ENCODE measurements at places on chromosomes 2 and 18.

DNA sequence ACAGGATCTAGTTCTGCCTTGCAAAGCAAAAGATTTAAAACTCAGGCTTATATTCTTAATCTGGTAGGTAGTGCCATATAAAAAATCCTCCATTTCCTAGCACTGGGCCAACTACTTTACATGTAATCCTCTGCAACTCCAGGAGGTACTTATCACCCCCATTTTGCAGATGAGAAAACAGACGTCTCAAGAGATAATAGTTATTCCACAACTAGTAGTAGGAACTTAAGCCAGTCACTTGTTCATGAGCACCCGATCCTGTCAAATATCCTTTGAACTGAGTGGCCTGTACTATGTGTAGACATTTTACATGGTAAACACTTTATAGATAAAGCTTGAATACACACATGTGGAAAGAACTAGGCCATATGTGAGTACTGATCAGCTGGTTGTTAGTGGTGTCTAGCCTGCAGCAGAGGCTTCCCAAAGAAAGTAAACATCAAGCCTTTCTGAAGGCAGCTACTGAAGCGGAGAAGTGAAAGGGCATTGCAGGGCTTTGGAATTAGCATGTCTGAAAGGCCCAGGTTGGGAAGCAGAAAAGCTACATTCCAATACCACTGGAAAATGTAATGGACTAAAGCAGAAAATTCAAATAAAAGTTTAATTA is 48.0 kb downstream of the NAB1 start:
- no peak for DNase-seq

DNA sequence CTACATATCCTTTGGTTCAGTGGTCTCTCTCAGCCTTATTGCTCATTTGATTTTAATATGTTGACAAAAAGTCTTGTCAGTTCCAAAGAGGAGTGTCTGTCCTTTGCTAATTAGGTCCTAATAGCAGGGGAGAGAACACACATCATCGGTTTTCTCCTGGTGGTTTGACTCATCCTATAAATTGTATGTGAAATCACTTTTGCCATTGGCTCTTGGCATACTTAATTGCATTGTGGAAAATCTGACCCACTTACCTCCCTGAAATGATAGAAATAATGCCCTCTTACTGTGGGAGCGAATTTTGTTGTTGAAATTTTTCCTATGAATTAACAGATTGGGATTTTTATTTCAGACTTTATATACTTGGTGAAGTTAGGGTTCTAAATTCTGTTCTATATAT is 58.3 kb downstream of the MTCL1 start:
- DNase-seq = no peak

- DNase-seq = no peak
Measured at GRCh38 chr2:102487761-102488462, 14.9 kb downstream of the SLC9A4 start.

GRCh38 chr2:210562502-210563080 is 6.2 kb downstream of the CPS1 start:
- no peak for DNase-seq

DNA sequence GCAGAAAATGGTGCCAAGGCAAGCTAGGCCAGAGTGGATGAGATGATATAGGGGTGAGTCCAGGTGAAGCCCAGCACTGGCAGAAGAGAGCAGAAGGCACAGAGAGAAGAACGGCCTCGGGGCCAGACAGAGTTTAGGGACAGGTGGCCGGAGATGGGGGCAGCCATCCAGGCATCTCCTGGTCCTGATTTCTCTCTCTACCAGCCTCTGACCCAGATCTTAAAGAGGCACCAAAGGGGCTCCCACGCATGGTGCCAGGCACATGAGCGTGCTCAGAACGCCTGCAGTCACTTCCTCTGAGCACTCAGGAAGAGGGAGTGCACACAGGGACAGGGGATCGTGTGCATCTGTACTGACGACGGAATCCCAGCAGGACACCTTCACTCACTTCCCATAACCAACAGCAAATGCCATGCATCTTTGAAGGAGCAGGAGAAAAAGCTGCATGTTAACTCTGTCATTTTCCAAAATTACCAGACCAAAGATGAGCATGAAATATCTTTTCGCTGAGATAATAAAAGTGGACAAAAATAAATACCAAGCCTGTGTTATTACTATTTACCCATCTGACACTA is 427.8 kb upstream of the MYT1L start:
- DNase-seq = no peak

DNA sequence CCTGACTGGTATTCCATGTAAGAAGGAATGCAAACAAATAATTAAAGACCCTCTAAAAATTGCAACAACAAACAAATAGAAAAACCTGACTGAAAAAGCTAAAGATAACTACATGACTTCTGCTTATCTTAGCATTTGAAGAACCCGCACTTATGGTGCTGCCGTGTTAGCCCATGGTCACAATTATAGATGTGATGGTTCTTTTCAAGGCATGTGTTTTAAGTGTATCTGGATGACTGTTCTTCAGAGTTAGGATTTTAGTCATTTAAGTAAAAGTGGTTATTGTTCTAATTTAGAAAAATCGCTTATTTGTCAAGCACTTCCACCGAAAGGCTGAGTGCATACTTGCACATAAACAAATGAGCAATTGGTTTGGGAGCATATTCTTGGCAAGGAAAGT is 77.3 kb downstream of the CPS1 start:
- no peak for DNase-seq

- no peak for DNase-seq
Measured at GRCh38 chr2:66331176-66331575, 103.7 kb upstream of the MEIS1 start.

DNA sequence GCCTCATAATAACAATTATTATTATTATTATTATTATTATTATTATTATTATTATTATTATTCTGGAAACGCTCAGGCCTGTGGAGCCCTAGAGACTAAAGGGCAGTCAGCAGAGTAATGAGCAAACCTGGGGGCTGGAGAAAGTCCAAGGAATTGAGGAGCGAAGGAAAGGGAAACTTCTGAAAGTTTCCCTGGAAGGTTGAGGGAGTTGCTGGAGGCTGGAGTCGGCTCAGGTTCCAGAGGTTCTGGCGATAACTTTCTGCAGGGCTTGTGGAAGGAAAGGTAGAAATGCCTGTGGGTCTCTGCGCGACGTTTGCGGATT is 9.2 kb downstream of the POU3F3 start:
- no peak for DNase-seq

GRCh38 chr18:50193796-50194630 is 934 bp downstream of the MYO5B start:
- peak; percentile 9 for DNase-seq

DNA sequence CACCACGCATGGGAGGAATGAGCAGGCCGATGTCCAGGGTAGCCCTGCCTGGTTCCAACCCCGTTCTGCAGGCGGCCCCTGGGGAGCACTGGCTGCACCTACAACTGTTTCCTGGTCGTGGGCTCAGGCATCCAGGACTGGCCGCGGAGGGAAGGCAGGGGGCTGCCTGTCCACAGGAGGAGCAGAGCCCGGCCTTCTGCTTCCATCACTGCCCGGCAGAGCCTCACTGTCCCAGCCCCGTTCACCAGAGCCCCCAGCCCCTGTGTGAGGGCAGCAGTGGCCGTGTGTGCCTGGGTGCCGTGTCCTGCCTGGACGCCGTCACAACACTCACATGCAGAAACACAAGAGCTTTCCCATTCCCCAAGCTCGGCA is 56.2 kb downstream of the KCNG2 start:
- DNase-seq = no peak

- DNase-seq = no peak
Measured at GRCh38 chr2:47010176-47010575, 94.6 kb upstream of the MCFD2 start.

DNA sequence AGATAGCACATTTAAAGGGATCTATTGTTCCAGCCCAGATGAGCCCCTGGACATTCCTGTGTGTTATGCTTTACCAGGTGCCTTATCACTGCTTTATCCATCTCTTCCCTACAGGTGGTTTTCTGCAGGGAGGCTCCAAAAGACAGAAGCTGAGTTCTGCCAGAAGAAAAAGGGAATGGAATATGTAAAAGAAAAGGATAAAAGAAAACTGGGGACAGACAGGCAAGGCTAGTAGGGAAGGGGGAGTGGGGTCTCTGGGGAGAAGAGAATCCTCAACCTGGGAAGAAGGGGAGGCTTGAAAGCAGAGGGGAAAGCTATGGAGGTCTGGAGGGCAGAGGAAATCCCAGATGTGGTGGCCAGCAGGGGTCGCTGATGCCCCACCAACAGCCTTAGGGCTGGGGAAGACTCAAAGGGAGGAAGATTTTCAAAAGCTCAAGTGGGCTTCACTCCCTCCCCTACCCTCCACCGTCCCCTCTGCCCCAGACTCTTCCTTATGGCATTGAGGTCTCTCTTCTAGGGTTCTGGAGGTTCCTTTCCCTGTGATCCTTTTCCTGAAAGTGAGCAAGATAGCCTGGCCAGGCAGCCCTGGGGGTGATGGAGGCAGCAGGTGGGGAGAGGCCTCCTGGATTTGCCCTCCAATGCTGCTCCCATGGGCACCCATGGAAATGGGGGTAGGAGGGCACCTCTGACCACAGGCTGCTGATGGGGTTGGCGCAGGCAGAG is 178.1 kb upstream of the PKDCC start:
- DNase-seq = peak; percentile 76

DNA sequence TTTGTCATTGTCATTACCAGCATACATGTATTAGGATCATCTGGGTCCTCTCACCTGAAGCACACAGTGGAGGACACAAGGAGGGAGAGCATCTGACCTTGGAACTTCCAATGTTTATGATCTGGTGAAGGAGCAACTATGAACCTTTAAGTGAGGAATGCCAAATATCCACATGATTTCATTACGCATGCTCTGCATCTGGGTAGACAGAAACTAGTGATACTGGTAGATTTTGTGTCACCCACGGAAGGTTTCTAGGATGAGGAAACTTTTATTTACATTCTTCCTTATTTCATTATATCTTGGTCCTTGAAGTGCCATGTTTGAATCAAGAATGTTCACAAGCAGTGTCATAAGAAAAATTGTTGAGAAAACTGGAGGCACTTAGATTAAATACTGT is 32.1 kb downstream of the SPC25 start:
- no peak for DNase-seq

GRCh38 chr18:40911582-40912254 is 1043.3 kb upstream of the PIK3C3 start:
- no peak for DNase-seq

GRCh38 chr2:95208106-95208505 is 785 bp downstream of the ZNF892 start:
- no peak for DNase-seq

GRCh38 chr2:17934721-17935120 is 56.3 kb downstream of the KCNS3 start:
- no peak for DNase-seq

- no peak for DNase-seq
Measured at GRCh38 chr2:199646439-199646838, 188.7 kb upstream of the SATB2 start.

Data from stimulated activated CD4-positive, alpha-beta T cell treated with anti-CD3 and anti-CD28 coated beads, Interleukin-15, amount 100 ng/mL, for 24 hours (primary cell).